Body of pancreas (tissue), 4 donors: ENCODE measurements at places on chromosomes 11 and 22. TPM values are rescaled to one million over a fixed set of nuclear protein-coding genes. Genes with fewer than 3 reads are reported as not detected.

DNA sequence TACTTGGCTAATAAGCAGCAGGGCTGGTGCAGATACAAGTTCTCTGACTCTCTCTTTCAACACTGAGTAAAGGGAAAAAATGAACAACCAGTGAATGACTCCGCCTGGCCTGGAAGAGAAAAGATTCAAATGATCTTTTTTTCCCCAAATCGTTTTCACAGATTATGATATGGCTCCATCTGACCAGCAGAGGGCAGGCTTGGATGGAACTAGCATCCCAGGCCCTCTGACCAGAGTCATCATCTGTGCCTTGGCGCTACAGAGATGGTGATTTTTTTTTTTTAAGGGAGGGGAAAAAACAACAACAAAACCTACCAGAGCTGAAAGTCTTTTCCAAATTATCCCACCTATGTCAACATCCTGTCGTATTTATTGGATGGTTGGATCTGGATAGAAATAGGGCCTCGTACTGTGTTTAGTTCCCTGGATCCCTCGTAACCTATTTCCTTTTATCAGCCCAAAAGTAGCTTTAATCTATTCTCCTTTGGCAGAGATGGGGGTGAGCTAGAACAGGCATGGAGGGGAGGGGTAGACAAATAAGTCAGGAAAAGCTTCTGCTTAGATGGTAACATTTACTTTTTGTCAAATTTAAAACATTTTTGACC, 69.7 kb downstream of the PRSS23 start:
- H3K4me1 ChIP-seq: no peaks in the 10 kb centered on the region
- H3K36me3 ChIP-seq: no peaks in the 10 kb centered on the region
- H3K4me3 ChIP-seq: no peak overlapping the region

DNA sequence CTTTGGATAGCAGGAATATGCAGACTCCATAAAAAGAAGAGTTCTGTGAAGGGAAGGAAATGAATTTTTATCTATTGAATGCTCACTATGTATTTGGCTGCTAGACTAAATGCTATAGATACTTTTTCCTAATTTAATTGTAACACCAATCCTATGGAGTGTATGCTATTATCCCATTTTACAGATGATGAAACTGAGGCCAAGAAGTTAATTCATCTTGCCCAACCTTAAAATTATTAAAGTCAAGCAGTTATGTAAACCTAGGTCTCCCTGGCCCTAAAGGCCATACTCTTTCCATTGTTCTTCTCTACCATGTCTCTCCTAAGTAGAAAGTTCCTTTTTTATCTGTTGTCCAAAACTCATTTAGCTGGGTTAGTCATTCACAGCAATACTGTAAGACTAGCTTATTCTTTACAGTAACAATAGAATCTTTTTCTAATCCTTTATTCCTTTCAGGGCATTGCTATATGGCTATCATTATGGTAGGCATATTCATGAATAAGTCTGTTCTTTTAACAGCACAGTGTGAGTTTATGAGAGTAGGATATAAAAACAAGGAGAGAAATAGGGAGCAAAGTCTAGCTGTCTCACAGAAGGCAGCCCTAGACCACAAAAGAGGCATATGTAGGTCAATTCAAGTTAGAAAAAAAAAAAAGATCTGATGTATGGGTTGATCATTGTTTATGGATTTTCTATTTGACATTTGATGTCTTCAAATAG, 50.5 kb downstream of the MAML2 start:
- no peaks in the 10 kb centered on the region for H3K4me1 ChIP-seq
- no peaks in the 10 kb centered on the region for H3K36me3 ChIP-seq
- no peaks in the 10 kb centered on the region for H3K27me3 ChIP-seq

Gene LRRN4CL
- total RNA-seq: 4.6 TPM

DNA sequence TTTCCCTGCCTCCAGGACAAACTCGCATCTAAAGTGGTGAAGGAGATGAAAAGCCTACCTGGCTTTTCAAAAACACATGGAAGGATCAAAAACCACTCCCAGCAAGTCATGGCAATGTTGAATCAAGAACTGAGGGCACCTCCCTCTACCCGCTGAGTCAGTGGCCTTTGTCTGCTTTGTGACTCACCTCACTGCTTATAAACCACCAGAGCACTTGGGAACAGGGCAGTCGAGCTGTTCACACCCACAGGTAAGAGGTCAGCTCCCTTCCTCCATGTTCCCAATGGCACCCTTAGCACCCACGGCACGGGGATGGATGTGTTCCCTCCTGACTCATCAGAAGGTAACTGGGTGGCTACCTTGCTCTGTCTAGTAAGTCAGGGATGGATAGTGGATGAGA, 21.7 kb downstream of the TENM4 start:
- DNase-seq: no peak
- H3K27ac ChIP-seq: no peak overlapping the region
- peaks cover 9% of the 10 kb centered on the region for H3K4me1 ChIP-seq
- H3K36me3 ChIP-seq: no peaks in the 10 kb centered on the region

Gene MYOD1
- total RNA-seq: not detected

- H3K4me1 ChIP-seq: peaks cover 19% of the 10 kb centered on the region
- no peak overlapping the region for H3K27ac ChIP-seq
- no peak for DNase-seq
Measured at GRCh38 chr22:36198536-36198935, 3.1 kb downstream of the APOL4 start.

GRCh38 chr11:117095284-117096161, 2.7 kb downstream of the SIK3 start:
- peak overlapping the region; percentile 99 for H3K27ac ChIP-seq
- no peak for DNase-seq
- H3K27me3 ChIP-seq: no peaks in the 10 kb centered on the region
- H3K36me3 ChIP-seq: no peaks in the 10 kb centered on the region
- H3K4me1 ChIP-seq: peaks cover 62% of the 10 kb centered on the region

Gene GSTT2B
- 16.5 TPM for total RNA-seq

GRCh38 chr11:61639816-61640443, 40.3 kb upstream of the DAGLA start:
- H3K36me3 ChIP-seq: no peaks in the 10 kb centered on the region
- H3K4me3 ChIP-seq: no peak overlapping the region
- H3K4me1 ChIP-seq: peaks cover 6% of the 10 kb centered on the region
- no peaks in the 10 kb centered on the region for H3K27me3 ChIP-seq
- H3K27ac ChIP-seq: no peak overlapping the region

Gene ANO9
- 15.6 TPM for total RNA-seq

GRCh38 chr22:45688600-45689080, 17.0 kb downstream of the ATXN10 start:
- no peaks in the 10 kb centered on the region for H3K27me3 ChIP-seq

Gene DDX6
- total RNA-seq: 69.8 TPM

- H3K36me3 ChIP-seq: no peaks in the 10 kb centered on the region
- H3K27ac ChIP-seq: no peak overlapping the region
- no peaks in the 10 kb centered on the region for H3K27me3 ChIP-seq
- DNase-seq: no peak
Measured at GRCh38 chr11:25441421-25441820, 890.5 kb upstream of the ANO3 start.

DNA sequence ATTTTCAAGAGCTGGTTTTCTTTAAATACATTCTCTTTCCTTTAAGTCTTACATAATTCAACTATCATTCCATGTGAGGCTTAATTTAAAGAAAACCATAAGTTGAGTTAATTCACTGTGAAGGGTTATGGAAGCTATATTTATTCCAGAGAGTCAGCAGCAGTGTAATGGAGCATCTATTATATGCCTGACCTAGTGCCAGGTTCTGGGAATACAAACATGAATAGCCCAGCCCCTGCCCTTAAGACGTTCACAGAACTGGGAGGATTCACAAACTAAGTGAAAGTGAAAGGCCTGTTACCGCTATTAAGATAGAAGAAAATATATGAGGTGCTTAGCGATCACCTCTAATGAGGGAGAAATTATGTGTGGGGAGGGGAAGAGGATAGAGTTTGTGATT, 408.9 kb upstream of the CCDC90B start:
- peaks cover 10% of the 10 kb centered on the region for H3K4me1 ChIP-seq
- no peak for DNase-seq
- no peaks in the 10 kb centered on the region for H3K36me3 ChIP-seq
- no peaks in the 10 kb centered on the region for H3K27me3 ChIP-seq
- no peak overlapping the region for H3K4me3 ChIP-seq

DNA sequence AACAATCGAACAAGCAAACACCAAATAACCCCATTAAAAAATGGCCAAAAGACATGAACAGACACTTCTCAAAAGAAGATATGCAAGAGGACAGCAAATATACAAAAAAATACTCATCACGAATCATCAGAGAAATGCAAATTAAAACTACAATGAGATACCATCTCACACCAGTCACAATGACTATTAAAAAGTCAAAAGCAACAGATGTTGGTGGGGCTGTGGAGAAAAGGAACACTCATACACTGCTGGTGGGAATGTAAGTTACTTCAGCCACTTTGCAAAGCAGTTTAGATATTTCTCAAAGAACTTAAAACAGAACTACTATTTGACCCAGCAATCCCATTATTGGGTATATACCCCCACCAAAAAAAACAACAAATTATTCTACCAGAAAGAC, 51.3 kb upstream of the FLI1 start:
- DNase-seq: no peak
- H3K27me3 ChIP-seq: no peaks in the 10 kb centered on the region
- H3K4me3 ChIP-seq: no peak overlapping the region
- H3K4me1 ChIP-seq: no peaks in the 10 kb centered on the region

DNA sequence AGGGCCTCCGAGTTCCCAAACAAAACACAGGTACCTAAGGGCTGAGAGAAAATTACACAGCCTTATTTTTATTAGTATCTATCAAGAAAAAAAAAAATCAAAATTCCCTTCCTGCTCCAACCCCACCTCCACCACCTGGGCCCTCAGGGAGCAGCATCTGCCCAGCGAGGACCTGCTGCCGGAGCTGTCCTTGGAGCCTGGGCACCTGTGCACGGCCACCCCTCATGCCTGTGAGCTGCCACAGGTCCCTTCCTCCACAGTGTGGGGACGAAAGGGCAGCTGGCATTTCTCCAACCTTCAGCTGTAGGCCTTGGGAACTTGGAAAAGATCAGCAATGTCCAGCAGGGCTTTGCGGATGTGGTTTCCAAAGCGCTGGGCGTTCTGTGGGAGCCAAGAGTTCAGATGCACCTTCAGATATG, 6.3 kb upstream of the SYCE3 start:
- no peaks in the 10 kb centered on the region for H3K36me3 ChIP-seq
- H3K4me1 ChIP-seq: peaks cover 24% of the 10 kb centered on the region
- H3K4me3 ChIP-seq: no peak overlapping the region
- DNase-seq: peak; percentile 72
- H3K27ac ChIP-seq: peak overlapping the region; percentile 66
- H3K27me3 ChIP-seq: no peaks in the 10 kb centered on the region

DNA sequence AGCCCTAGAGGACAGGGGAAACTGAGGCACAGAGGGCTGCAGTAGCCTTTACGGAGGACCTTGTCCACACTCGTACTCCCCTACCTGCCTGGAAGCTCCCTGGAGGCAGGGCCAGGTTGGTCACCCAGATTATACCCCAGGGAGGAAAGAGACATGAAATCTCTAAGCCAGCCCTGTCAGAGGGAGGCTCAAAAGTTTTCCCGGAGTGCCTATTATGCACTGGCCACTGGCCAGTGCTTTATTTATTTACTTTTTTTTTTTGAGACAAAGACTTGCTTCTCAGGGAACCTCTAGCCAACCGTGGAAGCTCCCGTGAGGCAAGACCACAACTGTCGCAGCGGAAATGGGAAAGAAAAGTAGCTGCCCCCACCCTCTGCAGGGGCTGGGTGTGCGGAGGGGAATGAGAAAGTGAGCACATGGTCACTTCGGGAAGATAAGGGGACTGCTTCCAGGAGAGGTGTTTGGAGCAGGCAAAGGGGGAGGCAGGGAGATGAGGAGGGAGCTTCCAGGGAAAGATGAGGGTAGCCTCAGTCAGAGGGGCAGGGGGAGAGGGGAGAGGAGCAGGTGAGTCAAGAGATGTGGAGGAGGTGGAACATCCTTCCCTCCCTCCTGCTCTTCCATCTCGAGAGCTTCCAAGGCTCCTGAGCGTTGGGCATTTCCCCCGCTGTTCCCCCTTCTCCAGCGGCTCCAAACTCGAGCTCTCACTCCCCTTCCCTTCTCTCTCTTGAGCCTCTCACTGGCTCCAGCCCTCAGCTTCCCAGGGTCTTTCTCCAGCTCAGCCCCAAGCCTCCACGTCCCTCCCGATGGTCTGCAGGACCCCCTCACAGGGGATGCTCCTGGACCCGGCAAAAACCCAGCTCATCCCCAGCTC, 4.3 kb downstream of the IL2RB start:
- H3K4me1 ChIP-seq: peaks cover 11% of the 10 kb centered on the region
- H3K27ac ChIP-seq: no peak overlapping the region
- no peaks in the 10 kb centered on the region for H3K36me3 ChIP-seq
- H3K27me3 ChIP-seq: no peaks in the 10 kb centered on the region
- no peak for DNase-seq
- no peak overlapping the region for H3K4me3 ChIP-seq

- H3K4me1 ChIP-seq: no peaks in the 10 kb centered on the region
- no peak for DNase-seq
- no peaks in the 10 kb centered on the region for H3K36me3 ChIP-seq
- H3K27ac ChIP-seq: no peak overlapping the region
- no peaks in the 10 kb centered on the region for H3K27me3 ChIP-seq
Measured at GRCh38 chr11:22780952-22781593, 48.5 kb downstream of the SVIP start.

GRCh38 chr11:36073411-36074203, 129.7 kb downstream of the LDLRAD3 start:
- no peaks in the 10 kb centered on the region for H3K36me3 ChIP-seq
- no peak overlapping the region for H3K4me3 ChIP-seq
- peaks cover 11% of the 10 kb centered on the region for H3K4me1 ChIP-seq

- no peaks in the 10 kb centered on the region for H3K36me3 ChIP-seq
- DNase-seq: no peak
- H3K4me1 ChIP-seq: no peaks in the 10 kb centered on the region
- no peak overlapping the region for H3K4me3 ChIP-seq
- no peaks in the 10 kb centered on the region for H3K27me3 ChIP-seq
Measured at GRCh38 chr22:36923131-36923788, 9.8 kb downstream of the CSF2RB start.

Gene FOLH1
- total RNA-seq: 0.33 TPM
